ENCODE measurements at places on chromosomes 6 and 20.

GRCh38 chr6:25682324-25682723 is 30.3 kb downstream of the SCGN start:
- DNase-seq = no peak

- DNase-seq = no peak
Observed at GRCh38 chr6:39056681-39057080, 8.1 kb downstream of the GLP1R start.

DNA sequence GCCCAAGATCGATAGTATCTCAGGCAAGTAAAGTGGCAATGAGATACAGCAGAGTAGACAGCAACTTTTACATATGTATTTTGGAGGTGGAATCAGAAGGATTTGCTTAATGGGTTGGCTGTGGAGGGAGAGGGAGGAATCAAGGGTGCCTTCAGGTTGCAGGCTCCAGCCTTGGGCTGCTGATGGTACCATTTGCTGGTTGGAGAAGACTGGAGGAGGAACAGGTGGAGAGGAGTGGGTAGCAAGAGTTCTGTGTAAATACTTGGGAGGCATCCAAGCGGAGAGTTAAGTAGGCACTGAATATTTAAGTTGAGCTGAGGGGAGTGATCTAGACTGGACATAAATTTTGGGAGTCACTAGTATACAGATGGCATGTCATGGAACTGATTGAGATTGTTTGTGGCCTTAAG is 5.2 kb downstream of the BICRAL start:
- peak; percentile 72 for DNase-seq

DNA sequence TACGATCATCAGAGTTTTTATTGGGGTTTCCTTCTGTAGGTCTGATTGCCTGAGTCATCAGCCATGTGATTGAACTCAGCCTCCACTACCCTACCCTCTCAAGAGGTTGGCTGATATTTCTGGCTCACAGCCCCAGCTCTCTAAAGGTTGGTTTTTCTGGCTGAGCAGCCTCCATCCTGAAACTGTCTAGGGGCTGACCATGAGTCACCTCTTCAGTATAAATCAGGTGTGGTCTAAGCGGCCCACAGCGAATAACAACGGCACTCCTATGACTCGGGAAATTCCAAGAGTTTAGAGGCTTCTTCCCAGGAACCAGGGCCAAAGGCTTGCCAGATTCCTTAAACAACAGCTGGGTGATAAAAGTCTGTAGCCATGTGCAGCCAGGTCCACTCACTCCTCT is 115.5 kb downstream of the SOD2 start:
- DNase-seq = no peak

DNA sequence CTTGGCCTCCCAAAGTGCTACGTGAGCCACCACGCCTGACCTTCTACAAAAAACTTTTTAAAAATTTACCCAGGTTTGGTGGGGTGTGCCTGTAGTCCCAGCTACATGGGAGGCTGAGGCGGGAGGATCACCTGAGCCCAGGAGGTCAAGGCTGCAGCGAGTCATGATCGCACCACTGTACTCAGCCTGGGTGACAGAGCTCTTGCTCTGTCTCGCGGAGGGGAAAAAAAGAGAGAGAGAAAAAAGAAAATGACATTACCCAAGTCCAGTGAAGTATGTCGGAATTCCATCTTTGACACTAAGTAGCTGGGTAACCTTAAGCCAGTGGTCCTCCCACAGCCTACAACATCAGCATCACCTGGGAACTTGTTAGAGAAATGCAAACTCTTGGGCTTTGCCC is 18.8 kb upstream of the MAP1LC3A start:
- DNase-seq = no peak

GRCh38 chr6:51495096-51495495 is 592.3 kb downstream of the PKHD1 start:
- no peak for DNase-seq

GRCh38 chr6:17226786-17227233 is 54.4 kb upstream of the RBM24 start:
- no peak for DNase-seq

DNA sequence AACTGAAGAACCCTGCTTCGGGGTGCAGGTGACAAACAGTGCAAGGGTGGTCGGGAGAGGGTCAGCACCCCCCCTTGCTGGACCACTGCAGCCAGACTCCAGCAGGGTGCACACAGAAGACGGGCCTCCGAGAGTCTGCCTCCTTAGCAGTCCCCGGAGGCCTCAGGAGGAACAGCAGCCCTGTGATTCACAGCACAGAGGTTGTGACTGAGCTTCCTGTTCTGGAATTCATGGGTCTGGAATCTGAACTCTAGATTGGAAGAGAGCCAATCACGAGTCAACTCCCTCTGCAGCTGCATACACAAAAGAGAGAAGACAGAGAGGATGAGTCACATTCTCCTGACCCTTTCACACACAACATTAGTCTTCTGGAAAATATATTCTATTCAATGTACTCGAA is 249.0 kb upstream of the OPRM1 start:
- no peak for DNase-seq

DNA sequence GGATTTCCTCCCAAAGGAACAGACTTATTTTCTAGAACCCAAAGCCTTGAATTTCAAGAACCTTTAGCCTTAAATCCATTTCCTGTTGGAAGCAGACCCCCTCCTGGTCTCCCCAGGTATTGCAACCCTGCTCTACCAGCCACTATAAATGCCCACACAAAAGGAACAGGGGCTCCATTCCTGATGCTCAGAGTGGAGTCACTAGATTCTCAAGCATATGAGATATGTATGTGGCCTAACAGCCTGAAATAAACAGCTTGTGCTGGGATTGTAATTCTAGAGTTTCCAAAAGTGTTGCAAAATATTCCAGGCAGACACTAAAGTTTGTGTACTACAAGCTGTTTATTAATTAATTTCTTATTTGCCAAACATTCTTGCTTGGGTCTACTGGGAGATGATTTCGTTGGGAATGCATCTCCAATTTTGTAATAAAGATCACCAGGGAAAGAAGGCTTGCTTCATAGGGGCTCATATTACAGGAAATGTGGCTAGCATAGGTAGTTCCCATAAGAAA is 44.8 kb downstream of the RIPOR3 start:
- DNase-seq = no peak

DNA sequence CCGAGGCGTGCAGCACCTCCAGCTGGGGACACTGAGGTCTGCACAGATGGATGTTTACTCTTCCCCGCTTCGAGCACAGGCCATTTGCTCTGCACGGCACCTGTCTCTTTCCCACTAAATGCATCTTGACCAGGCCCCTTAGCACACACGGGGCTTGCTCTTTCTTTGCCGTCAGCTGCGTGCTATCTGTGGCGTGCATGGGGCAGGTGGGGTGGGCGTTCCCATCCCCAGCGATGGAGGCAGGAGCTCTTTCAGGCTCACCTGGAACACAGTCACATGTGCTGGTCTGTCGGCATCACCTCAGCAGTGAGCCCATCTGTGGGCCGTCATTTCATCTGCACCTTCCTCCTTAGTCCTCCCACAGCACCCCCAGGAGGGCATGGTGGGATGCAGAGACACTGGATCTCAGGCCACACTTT is 35.1 kb downstream of the RBM38 start:
- DNase-seq = peak; percentile 77

DNA sequence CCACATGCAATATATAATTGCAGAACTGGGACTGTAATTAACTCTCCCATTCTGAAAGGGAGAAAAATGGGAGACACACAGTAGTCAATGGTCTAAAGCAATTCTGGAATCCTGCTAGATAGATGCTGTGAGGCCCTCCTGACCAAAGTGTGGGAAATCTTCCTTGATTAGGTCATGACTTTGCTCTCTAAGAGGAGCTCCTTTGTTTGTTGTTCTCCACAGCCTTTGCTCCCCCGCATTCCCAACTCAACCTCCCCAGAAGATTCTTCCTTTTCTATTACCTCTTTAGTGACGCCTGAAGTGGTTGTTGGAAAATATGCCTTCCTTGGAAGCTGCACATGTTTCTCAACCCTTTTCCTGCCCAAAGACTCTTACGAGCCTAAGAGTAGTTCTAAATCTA is 28.8 kb upstream of the LIN28B start:
- DNase-seq = no peak

GRCh38 chr6:69704916-69705315 is 91.9 kb downstream of the LMBRD1 start:
- DNase-seq = no peak

- DNase-seq = no peak
Observed at GRCh38 chr6:163626073-163626867, 211.8 kb downstream of the QKI start.

DNA sequence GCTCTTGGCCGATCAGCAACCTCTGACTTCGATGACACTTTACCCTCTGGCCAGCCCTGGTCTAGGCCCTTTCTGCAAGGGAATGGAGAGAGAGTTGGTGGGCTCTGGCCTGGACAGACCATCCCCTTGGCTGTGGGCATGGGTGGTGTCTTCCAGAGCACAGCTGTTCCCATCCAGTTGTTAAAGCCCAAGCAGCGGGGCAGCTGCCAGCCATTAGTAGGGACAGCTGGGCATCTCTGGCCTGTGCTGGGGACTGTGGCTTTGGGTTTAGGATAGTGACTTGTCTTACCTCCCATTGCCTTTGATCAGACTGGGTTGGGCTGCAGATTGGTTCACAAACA is 2.8 kb downstream of the CDC25B start:
- no peak for DNase-seq

DNA sequence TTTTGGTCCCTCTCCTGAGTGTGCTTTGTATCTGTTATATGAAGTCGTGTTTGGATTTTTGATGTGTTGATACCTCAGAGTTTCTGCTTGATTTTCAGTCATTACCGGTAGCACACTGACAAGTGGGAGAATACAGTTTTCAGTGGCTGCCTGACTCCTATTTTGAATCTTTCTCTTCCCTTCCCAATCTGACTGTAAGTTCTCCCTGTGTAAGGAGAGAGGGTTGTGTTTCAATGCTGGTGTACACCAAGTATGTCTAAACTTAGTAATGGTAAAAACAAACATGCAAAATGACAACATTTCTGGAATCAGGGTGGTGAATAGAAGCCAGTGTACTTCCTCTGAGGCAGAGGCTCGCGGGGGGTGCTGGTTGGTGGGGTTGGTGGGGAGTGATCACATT is 103.4 kb downstream of the HIVEP1 start:
- DNase-seq = no peak

- no peak for DNase-seq
Observed at GRCh38 chr6:111793711-111794111, 79.5 kb downstream of the FYN start.

- no peak for DNase-seq
Observed at GRCh38 chr6:113565306-113565705, 291.8 kb upstream of the MARCKS start.

GRCh38 chr6:38852215-38852614 is 137.1 kb downstream of the DNAH8 start:
- no peak for DNase-seq

- DNase-seq = no peak
Observed at GRCh38 chr20:23049201-23050075, at the start of gene THBD. TSS of gene THBD (minus strand) at chr20:23049672. CDS start at chr20:23049504, 168 bp downstream.

GRCh38 chr20:17229256-17229655 is 2.4 kb downstream of the PCSK2 start:
- no peak for DNase-seq

DNA sequence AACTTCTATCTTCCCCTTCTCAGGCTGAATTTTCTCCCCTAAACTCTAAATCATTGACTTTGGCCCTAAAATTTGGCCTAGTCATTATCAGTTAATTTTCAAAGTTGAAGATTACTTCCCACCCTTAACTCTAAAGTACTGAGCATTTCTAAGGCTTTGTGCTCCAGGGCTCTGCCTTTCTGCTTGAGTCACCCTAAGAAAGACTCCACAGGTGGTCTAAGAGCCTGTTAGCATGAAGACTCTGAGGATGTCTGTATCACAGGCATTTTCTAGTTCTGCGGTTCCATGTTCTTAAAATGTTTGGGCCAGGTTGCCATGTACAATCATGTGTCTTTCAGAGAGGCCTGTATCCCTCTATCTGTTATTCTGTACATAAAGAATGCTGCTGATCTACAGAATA is 808.1 kb upstream of the MANEA start:
- no peak for DNase-seq

DNA sequence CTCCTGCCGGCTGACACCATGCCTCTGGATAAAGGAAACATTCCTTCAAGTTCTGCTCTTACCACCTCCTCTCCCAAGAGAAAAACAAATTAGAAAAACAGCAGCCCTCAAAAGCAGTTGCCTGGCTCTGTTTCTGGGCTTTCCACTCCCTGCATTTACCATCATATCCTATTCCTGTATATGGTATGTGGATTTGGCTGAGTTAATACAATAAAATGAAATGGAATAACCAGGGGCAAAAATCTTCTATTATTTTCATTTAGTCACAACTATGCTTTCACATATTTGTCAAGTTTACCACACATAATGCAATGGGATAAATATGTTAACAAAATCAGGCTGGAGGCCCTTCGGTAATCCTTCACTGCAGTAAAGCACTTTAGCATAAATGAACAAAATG is 34.3 kb downstream of the COL12A1 start:
- no peak for DNase-seq

GRCh38 chr6:143734641-143735063 is 56.9 kb downstream of the PHACTR2 start:
- no peak for DNase-seq

- no peak for DNase-seq
Observed at GRCh38 chr6:13044390-13044789, 283.9 kb downstream of the TBC1D7 start.
